ENCODE measurements at places on chromosomes 4 and X. TPM values are rescaled to one million over a fixed set of nuclear protein-coding genes. Genes with fewer than 3 reads are reported as not detected.

DNA sequence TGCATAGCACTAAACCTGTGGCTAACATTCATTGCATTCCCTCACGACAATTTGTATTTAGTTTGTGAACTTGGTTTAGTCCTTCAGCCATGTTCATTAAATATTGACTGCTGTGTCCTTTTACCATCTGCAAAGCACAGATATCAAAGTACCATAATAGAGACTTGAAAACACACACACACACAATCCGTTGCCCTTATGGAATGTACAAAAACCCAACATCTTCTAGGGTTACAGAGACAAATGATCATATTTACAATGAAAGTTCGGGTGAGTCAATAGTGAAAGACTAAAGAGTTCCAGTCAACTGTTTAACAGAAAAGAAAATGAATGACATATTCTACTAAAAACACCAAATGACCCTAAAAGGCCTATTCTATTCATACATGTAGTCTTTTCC, 50.8 kb upstream of the TXK start:
- no peak for DNase-seq

DNA sequence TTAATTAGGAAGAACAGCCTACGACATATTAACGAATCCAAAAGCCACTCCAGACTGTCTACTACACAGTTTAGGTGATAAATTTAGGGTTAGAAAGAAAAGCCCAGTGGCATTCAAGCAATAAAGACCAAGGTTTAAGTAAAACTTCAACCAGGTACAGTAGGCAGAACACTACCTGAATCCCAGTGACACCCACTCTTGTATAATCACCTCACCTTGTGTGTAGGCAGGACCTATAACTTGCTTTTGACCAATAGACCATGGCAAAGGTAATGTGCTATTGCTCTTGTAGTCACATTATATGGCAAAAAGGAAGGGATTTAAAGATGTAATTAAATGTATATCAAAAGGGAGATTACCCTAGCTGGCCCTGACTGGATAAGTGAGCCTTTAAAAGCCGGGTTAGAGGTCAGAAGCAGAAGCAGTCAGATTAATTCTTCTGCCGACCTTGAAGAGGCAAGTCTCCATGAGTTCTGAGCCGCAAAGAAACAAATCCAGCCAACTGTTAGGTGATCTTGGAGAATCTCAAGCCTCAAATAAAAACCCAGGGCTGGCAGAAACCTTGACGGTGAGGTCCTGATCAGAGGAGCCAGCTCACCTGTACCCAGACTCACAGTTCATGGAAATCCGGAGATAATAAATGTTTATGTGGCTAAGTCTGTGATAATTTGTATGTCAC, 8.8 kb downstream of the FSTL5 start:
- DNase-seq = no peak

DNA sequence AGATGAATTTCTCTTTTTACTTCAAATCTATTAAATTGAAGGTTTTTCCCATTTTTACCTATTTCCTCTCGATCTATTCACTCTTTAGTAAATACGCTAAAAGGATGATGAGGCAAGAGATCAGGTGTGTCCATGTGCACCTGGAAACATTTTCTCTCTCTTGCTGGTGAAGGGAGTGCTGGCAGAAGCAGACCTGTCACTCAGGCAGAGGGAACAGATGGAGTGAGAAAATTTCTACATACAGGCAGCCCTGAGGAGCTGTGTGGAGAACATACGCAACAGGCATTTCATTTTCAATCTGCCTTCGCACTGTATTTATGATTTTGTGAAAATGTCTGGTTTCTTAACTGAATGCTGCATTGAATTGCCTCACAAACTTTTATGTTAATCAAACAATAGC, 249.5 kb downstream of the GPM6A start:
- peak; percentile 9 for DNase-seq

DNA sequence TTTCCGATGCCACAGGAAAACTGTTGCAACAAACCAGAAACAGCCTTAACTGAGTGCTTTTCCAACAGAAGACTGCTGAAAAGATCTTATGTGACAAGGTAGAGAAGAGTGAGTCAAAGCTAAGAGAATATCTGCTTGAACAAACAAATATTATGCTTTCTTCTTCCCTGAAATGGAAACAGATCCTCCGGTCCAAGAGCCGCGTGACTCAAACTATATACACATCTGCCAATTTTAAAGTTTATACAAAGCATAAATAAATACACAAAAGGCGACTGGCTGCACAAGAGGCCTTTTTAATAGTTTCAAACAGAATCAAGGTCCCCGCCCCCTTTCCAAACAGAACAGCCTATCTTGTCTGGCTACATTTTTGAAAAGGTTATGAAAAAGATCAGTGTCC, 329.7 kb upstream of the F9 start:
- no peak for DNase-seq

DNA sequence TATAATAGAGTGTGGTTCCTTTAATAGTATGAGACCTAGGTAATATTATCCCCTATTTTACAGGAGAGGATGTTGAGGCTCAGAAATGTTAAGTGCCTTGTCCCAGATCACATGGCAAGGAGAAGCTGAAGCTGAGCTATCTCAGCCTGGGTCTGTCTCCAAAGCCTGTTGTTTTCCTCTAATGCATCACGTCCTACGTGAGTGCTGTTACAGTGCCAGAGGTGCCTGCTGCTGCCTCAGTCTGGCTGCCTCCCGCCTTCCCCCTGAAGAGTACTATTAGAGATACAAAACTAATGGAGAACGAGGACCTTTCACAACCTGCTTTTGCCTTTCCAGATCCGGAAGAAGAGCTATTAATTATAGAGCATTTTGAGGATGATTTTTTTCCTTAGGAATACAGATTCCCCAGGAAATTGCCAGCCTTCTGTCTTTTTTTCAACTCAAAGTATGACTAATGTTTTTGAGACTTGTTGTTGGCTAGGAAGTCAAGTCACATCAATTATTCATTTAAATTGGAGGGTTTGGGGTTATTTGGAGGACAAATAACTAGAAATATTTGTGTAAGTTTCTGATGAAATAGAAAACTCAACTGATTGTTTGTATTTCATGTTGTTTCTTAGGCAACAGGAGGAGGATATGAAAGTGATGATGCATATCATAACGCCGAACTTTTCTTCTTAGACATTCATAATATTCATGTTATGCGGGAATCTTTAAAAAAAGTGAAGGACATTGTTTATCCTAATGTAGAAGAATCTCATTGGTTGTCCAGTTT, 43.9 kb upstream of the MTMR1 start:
- no peak for DNase-seq

- peak; percentile 5 for DNase-seq
Observed at GRCh38 chrX:40152173-40152711, 54.5 kb upstream of the BCOR start.

GRCh38 chr4:2402048-2402842, 16.2 kb downstream of the ZFYVE28 start:
- peak; percentile 74 for DNase-seq

DNA sequence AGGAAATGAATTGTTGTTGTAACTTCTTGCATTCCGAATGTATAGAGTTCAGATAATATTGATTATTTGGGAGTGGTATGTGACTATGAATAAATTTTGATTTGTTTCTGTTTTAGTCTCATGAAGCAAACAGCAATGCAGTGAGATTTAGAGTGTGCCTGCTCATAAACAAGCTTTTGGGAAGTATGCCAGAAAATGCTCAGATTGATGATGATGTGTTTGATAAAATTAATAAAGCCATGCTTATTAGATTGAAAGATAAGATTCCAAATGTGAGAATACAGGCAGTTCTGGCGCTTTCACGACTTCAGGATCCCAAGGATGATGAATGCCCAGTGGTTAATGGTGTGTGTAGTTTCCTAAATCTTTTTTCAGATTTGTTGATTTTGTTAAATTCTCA, 2.0 kb downstream of the NCAPG start:
- no peak for DNase-seq

DNA sequence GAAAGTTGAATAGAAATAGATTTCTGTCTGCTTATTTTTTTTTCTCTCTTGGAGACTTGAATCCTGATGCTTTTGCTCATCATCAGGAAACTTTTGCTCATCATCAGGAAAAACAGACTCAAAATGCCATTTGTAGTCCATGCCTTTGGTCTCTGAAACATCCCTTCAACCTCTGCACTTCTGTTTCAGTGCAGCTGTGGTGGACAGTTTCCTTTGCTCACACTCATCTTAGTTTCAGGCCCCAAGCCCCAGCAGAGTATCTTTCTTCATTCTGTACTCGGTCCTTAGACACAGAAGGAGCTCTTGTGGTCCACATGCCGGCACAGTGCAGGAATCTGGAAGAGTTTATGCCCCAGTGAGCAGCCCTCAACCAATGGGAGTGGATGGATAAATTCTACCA, 337.9 kb downstream of the PPP3CA start:
- DNase-seq = no peak

GRCh38 chrX:143570782-143571181, 53.5 kb upstream of the SPANXN3 start:
- no peak for DNase-seq

DNA sequence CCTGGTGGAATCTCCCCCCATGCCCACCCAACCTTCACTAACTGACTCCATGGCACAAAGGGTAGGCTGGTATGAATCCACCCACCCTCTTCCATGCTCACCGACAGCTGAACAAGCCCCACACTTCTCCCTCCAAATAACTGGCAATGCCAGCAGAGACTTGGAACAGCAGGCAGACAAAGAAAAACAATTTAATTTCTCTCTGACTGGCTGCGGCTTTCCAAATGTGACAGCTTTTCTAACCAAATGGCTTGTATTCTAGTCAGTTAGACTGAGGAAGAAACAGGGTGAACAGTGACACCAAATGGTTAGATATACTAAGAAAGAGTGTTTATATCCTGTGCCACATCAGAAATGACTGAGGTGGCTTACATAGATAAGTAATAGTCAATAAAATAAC, 199.3 kb upstream of the ADAMTS3 start:
- DNase-seq = no peak

DNA sequence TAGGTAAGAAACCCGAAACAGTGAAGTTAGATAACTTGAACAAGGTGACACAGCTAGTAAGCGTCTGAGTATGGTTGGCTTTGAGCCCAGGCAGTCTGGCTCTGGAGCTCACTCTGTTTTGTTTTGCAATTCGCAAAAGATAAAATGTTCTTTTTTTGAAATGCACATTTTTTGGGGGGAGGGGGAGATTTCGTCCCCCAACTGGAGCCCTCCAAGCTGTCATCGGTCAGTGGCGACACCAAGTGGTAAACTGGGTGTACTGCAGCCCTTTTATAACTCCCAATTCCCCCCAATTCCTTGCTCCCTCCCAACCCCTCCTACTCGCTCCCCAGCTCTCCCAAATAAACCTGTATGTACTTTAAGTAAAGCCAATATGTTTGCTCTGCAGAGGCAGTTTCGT, 2.8 kb upstream of the CLCN5 start:
- DNase-seq = no peak

GRCh38 chrX:80293354-80293753, 126.9 kb upstream of the TENT5D start:
- no peak for DNase-seq

- no peak for DNase-seq
Observed at GRCh38 chrX:110462957-110463356, 104.3 kb downstream of the RTL9 start.

GRCh38 chrX:56029691-56030090, 202.5 kb upstream of the KLF8 start:
- DNase-seq = no peak

- DNase-seq = no peak
Observed at GRCh38 chrX:25544641-25545040, 528.9 kb upstream of the ARX start.

GRCh38 chrX:56429581-56429980, 133.8 kb upstream of the UBQLN2 start:
- DNase-seq = no peak

DNA sequence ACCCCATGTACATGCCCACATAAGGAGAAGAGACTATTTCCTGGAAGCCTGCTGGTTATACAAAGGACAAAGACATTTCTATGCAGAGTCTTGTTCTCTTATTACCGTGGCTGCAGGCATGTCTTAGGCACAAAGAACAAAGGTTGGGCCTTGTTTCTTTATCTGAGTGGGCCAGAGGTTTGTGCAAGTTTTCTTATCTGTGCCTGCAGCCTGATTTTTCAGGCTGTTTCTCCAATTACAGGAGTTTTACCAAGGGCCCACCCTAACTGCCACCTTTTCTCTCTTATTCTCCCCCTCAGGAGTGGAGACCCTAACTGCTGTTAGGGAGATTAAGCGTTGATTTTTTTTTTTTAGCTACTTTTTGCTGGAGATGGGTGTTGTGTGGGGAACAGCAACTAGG, 3.5 kb downstream of the TENT5D start:
- no peak for DNase-seq

DNA sequence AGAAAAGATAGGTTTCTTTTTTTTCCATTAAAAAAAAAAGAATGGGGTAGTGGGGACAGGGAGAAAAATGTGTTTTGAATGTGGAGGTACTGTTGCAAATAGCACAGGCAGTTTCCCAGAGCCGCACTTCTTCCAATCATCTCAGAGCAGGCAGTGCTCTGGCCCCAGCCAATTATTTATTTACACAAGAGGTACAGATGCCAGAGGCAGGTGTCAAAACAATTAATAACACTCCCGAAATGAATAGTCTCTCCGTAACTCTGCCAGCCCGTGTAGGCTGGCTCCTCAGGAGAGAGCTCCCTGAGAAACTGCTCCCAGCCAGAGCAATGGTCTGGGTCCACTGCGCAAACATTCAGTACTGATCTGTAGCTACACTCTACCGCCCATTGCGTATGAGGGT, 130.8 kb upstream of the IL1RAPL2 start:
- no peak for DNase-seq

GRCh38 chr4:34643476-34643875, 1600.8 kb downstream of the ARAP2 start:
- DNase-seq = no peak

- no peak for DNase-seq
Observed at GRCh38 chrX:141632124-141632523, 42.6 kb downstream of the SPANXA2 start.

DNA sequence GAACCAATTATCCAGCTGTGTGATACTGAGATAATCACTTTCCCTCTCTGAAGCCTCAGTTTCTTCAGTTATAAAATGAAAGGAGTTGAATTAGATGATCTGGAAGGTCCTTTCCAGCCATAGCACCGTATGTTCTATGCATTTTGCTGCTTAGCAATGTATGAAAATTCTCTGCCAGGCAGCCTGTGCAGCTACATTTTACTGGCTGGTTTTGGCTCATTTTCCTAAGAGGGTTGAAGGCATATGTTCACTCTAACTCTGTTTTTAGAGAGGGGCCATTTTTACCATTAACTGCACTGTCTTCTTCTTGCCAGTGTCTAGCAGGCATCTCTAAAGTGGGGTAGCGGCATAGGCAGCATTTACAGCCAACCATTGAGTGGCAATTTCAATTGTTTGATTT, 26.1 kb downstream of the TRPC5 start:
- no peak for DNase-seq

The CT45A10 gene
- total RNA-seq = not detected

The ZNF711 gene
- 127 TPM for total RNA-seq

The DOCK11 gene
- 20.6 TPM for total RNA-seq

The PPP4R3C gene
- not detected for total RNA-seq

The OPN1LW gene
- total RNA-seq = not detected

The ATP5ME gene
- total RNA-seq = 62.2 TPM

The PAGE2 gene
- total RNA-seq = not detected

The TMPRSS11B gene
- 0.78 TPM for total RNA-seq

The STAP1 gene
- total RNA-seq = not detected

The C4orf50 gene
- 17.0 TPM for total RNA-seq

The OCRL gene
- 33.4 TPM for total RNA-seq

The ODAPH gene
- total RNA-seq = not detected
